Common myeloid progenitor, CD34-positive (primary cell): ENCODE measurements at places on chromosomes 11 and 22.

DNA sequence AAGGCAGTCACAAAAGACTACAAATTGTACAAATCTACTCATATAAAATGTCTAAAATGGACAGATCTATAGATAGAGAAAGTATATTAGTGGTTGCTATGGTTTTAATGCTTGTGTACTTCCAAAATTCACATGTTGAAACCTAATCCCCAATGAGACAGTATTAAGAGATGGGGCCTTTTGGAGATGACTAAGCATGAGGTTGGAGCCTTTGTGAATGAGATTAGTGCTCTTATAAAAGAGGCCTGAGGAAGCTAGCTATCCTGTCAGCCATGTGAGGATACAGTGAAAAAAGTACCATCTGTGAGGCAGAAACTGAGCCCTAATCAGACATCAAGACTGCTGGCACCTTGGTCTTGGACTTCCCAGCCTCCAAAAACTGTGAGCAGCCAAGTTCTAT is 82.6 kb downstream of the CYP2R1 start:
- no peak for DNase-seq

DNA sequence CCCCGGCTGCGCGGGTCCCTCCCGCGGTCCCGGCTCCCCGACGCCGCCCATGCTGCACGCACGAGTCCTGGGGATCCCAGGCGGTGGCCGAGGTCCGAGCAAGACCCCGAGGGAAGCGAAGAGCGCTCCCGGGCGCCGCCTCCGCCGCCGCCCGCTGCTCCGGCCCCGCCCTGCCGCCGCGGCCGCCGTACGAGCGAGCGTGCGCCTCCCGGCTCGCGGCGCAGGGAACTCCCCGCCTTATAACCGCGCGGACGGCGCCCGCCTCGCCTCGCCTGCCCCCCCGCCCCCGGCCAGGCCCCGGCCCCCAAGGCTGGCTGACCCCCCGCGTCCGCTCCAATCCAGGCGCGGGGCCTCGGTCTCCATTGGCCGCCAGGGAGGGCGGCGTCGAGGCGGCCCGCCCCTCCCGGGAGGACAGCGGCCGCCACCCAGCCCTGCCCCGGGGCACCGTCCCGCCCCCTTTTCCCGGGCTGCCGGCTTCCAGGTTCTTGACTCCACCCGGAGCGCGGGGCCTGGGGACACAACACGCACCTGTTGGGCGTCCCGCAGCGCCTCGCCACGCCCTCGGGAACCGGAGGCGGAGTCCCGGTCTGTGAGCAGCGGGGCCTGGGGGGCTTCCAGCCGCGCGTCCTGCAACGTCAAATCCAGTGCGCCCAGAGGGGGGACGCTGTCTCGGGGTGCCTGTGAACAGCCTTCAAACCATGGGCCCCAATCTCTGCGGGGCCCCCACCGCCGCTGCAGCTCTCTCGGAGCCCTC is at the start of gene FADS3:
TSS of gene FADS3 (minus strand) at position 215 of the 754 bp plus-strand sequence. CDS start at position 51, 164 bp downstream.
- peak; percentile 86 for DNase-seq

DNA sequence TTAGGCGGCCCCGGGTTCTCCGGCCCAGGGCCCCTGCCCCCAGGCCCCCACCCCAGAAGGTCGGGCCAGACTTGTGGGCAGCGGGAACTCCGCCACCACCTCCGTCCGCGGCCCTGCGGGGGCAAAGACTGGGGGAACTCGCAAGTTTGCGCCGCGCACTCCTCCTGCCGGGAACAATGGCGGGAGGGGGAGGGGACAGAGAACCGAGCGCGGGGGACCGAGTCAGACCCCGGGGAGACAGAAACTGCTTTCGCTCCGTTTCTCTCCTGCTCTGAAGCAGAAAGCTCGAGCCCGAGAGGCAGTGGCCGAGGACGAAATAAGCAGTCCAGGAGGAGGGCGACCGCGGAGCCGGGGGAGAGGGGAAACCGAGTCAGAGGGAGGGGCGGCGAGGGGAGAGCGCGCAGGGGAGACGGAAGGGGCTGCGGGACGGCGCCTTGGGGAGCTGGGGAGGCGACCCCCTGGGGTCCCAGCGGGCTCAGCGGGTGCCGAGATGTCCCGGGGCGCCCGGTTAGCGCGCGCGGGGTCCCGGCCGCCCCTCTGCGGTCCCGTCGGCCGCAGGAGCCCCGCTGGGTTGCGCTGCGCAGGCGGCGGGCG is 555 bp downstream of the TP53I11 start:
- DNase-seq, result peak; percentile 41

DNA sequence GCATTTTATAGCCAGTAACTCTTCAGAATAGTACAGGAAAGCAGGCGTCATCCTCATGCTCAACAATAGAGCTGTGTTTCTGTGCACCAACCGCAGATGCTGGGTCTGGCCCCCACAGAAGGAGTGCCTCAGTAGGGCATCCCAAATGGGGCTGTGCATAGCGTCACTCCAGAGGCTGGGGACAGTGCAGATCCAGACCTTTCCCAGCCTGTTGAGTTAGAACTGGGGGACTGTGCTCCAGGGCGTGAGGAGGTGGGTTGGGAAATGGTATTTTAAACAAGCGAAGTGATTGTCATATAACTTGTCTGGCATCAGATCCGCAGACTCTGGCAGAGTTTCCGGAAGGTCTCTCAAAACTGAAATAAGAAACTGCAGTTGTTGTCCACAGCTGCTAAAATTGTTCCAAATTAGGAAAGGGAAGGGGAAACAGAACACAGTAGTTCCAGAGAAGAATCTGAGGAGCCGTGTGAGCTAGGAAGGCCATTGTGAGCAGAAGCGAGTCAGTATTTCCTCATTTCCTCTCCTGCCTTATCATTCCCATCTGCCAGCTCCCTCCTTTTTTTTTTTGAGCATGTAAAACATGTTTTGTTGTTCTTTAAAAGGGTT is 52.2 kb downstream of the JAM3 start:
- peak; percentile 42 for DNase-seq

DNA sequence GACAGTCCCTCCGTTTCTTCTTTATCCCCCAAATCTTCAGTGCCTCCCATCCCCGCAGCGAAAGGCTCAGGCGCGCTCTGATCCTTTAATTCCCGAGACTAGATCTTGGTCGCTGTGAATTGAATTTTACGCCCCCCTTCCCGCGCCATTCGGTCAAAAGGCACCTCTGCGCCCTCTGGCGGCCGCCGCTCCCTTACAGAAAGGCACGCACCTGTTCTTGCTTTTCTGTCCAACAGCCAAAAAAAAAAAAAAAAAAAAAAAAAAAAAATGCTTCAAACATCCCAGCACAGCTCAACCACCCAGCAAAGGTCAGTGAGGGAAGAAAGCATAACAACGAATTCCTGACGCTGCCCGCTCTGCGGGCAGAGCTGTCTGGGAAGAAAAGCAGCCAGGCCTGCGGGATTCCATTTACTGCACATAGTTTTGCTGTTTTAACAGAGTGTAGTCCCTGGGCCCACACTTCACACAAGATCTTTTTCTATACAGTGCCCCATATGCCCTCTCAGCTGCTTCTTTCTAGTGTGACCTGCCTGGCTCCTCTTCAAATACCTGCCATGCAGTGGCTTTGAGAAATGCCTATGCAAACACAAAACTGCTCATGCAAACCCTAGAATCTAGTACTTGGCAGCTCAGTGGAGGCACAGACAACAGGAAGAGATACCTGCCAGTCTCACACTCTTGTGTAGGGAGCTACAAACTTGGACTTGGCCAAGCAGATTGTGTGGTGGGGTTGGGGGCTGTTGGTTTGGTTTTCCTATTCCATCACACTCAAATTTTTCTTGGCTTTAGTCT is 1.3 kb upstream of the ESAM start:
- DNase-seq, result peak; percentile 88

- no peak for DNase-seq
Observed at GRCh38 chr11:95301474-95301873, 70.5 kb upstream of the SESN3 start.

- no peak for DNase-seq
Observed at GRCh38 chr22:27088026-27088425, 430.6 kb downstream of the MIAT start.

- no peak for DNase-seq
Observed at GRCh38 chr11:77789731-77790476, 30.6 kb downstream of the RSF1 start.

DNA sequence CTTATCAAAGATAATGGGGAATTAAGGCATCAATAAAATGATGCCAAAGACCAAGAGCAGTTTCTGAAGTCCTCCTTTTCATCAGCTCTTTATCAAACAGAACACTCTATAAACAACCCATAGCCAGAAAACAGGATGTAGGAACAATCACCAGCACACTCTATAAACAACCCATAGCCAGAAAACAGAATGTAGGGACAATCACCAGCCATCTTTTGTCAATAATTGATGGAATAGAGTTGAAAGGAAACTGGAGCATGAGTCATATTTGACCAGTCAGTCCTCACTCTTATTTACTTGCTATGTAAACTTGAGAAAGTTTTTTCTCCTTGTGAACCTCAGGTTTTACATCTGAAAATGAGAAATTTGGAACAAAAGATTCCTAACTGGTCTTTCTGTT is 10.0 kb downstream of the MS4A2 start:
- DNase-seq, result no peak

- no peak for DNase-seq
Observed at GRCh38 chr11:44848203-44848962, 102.3 kb downstream of the TP53I11 start.

- no peak for DNase-seq
Observed at GRCh38 chr11:67435727-67436458, 1.6 kb downstream of the PTPRCAP start.

DNA sequence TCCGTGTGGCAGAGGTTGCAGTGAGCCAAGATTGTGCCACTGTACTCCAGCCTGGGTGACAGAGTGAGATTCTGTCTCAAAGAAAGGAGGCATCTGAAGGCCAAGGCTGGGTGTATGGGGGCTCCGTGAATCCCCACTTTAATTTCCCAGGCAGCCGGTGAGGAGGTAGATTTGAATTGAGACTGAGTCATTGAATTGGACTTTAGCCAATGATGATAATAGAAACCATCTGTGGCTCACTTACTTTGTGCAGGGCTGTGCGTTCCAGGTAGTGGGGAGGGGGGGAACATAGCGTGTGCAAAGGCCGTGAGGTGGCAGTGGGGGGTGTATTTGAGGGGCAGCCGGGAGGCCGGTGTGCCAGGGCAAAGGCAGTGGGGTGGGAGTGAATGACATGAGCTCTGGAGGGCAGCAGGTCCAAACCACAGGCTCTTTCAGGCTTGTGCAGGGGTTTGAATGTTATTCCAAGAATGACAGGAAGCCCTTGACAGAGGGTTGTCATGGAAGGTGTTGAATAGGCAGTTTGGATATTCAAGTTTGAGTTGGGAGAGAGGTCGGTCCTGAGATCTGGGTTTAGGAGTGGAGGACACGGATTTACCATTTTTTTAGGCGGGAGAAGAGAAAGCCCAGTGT is 6.1 kb downstream of the ARHGAP8 start:
- DNase-seq, result no peak

GRCh38 chr11:121225382-121225781 is 67.2 kb upstream of the SC5D start:
- no peak for DNase-seq

- no peak for DNase-seq
Observed at GRCh38 chr11:119823077-119823476, 94.1 kb upstream of the NECTIN1 start.

DNA sequence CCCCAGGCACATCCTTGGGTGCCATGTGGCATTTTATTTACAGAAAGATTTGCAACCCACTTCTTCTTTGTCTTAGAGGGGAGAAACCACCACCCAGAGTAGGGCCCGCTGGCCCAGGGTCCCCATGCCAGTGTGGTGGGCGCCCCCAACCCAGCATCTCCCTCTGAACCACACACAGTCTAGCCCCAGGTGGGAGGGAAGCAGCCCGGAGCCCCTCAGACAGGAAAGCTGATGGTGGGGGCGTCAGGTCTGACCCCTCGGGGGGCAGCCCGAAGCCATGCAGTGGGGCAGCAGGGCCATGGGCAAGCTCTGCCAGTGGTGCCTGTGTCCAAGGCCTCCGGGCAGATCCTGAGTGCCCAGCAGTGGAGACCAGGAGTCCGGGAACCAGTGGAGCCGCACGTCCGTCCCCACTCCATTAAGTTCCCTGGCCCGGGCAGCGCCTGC is 11.7 kb downstream of the TRPM5 start:
- no peak for DNase-seq

- DNase-seq, result no peak
Observed at GRCh38 chr11:47986219-47986618, 5.9 kb downstream of the PTPRJ start.
